ENCODE measurements at places on chromosomes 16 and 17. TPM values are rescaled to one million over a fixed set of nuclear protein-coding genes. Genes with fewer than 3 reads are reported as not detected.

The CNGB1 gene
- not detected for total RNA-seq

The STXBP4 gene
- 19.6 TPM for total RNA-seq

The CD300H gene
- not detected for total RNA-seq

The FOXC2 gene
- 4.4 TPM for total RNA-seq

The DLX4 gene
- not detected for total RNA-seq

The CA4 gene
- total RNA-seq, result not detected

The ARL17A gene
- total RNA-seq, result 4.3 TPM

The RMI2 gene
- 2.1 TPM for total RNA-seq

The RNU2-1 gene
- not detected for total RNA-seq

The HEATR9 gene
- total RNA-seq, result not detected

The GSE1 gene
- 65.2 TPM for total RNA-seq

The TNFSF12 gene
- 7.4 TPM for total RNA-seq

The ITGAD gene
- not detected for total RNA-seq

The GSDMA gene
- not detected for total RNA-seq

The OR1A1 gene
- total RNA-seq, result not detected

The MMP2 gene
- total RNA-seq, result 1,520 TPM
